ENCODE measurements at places on chromosomes 3 and 15.

GRCh38 chr3:142952272-142953193 lies 10.9 kb downstream of the PAQR9 start:
- DNase-seq = no peak

DNA sequence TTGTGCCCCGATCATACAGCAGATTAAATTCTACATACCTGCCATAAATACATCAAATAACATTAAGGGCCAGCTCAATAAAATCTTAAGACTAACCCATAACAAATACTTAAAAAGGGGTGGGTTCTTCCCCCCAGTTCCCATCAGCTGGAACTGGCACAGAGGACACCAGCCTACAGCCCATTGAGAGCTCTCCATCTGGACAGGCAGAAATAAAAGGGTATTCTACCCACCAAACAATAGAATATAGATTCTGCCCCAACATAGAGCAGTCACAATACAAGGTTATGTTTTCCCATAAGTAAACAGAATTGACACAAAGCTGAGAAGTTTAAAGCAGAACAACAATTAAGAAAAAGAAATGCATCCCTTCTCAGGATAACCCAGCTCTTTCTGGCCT lies 11.9 kb downstream of the CPOX start:
- no peak for DNase-seq

DNA sequence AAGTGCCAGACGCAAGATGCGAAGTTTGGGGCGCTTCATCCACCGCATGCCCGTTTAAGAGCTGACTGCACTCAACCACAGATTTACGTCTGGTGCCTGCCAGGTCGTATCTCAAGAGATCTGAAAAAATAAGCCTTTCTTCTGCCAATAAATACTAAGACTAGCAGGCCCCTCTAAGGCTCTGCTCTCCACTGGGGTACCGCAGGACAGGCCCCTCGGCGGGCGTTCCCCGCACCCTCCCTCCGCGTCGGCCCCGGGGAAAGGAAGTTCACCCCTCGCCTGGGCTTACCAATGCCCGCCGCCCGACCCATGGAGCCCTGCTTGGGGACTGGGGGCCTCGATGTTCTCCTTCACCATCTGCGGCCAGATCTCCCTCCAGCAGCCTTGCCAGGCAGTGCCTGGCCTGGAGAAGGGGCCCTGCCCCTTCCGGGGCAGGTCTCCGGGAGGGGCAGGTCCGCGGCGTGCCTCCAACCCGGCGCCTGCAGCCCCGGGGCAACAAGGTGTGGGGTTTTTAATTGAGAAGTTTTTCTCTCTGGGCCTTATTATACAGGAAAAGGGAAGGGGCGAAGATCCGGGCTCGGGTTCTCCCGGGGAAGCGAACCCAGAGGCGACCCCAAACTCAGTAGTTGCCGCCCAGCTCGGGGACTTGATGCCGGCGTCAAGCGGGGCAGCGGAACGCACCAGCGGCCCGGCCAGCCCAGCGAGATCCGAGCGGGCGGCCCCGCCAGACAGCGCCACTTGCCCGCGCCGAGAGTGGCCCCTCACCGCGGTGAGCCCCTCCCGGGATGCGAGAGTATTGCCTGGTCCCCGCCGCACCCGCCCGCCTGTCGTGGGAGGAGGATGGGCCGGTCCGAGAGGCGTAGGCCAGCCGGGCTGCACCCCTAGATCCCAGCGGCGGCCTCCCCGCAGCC lies 735 bp downstream of the GOLGA8B start:
- DNase-seq = peak; percentile 24

DNA sequence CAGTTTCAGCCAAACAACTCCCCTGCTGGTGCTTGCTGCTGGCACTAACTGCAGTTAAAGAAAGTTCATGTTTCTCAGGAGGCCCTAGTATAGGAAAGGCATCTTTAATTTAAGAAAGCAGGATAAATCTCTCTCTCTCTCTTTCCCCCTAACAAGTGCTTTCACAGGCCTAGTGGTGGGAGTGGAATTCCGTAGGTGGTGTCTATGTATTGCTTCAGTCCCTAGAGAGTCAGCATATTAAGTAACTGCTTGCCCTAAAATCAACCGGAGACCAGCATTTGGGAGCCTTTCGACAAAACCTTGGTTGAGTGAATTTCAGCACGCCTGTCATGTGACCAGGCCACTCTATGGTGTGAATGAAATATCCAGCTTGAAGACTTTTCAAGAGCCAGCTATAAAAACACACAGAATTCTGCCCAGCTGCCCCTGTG lies 169.2 kb upstream of the TGFBR2 start:
- DNase-seq = no peak

GRCh38 chr15:43276563-43277200 lies 10.0 kb upstream of the TGM5 start:
- DNase-seq = no peak
